Activated naive CD8-positive, alpha-beta T cell treated with anti-CD3 and anti-CD28 coated beads, Interleukin-2, amount 50 U/mL, for 16 hours (primary cell): ENCODE measurements at places on chromosomes 4 and X.

DNA sequence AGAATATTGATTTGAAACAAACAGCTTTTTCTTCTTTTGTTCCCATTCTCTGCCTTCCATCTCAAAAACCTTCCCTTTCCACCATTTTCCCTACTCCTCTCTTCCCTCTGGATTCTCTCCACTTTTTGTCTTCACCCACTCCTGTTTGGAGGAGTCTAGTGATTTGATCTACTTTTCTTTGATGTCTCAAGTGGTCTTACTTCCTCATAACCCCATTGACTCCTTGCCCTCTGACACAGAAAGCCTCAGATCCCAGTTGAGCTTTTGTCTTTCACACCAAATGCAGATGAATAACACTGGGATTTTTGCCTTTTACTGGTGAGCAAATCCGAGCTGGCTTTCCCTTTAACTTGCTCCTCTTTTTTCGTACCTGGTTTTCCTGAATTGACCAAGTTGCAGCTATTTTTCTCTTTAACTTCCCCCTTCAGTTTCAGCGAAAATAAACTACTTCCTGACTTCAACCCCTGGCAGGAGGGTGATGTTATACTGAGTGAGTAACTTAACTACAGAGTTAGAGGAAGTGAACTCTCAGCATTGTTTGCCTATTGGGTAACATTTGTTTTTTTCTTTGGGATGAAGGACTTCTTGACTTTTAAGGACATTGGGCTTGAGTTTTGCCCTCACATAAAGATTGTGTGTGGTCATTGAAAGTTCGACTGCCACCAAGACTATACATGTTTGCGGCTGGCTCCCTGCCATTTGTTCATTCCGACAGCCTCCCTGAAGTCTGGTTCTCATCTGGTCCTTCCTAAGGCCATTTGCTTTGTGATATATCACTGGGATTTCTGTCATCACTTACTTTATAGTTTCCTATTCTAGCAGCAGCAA is 392.8 kb upstream of the NR3C2 start:
- no peak for DNase-seq

DNA sequence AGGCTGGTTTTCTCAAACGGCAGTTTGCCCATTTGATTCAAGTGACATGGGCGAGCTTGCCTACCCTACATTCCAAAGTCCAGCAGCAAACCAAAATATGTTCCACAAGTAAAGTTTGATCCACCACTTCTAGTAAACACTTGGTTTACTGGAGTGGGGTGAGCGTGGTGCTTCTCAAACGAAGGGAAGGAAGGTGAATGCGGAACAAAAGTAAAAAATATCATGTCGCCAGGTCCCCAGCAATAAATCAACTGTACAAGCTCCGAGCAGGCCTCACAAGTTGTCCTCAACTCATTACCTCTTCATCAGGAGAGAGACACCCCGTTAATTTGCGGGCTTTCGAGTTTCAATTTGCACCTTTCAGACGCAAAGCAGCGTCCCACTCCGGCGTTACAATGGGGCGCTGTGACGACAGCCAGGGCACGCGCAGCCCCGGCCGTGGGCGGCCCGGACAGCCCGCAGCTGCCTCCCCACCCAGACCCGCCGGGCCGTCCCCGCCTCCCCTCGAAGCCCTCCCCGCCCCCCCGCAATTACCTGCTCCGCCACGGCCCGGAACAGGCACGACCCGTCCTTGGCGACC is 1.0 kb downstream of the OTUD4 start:
- DNase-seq = peak; percentile 58

DNA sequence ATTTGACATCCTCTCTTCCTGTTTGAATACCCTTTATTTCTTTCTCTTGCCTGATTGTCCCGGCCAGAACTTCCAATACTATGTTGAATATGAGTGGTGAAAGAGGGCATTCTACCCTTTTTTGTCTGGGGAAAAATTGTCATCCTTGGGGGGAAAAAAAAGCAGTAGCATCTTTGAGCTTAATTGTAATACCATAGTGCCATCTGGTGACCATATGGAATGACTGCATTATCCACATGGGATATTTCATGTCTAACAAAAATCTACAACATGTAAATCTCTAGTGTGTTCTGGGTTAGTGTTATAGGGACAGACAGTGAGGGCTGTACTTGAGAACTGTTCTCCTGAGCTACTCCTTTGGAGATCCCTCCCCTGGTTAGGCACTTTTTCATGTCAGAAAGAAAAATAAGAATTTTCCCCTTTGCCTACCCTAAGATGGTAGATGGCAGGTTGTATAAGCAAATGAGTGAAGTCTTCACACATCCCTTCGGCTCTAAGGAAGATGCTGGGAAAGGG is 26.0 kb downstream of the CAPN6 start:
- DNase-seq = no peak

GRCh38 chr4:176065435-176066291 is at the start of gene WDR17:
Gene WDR17 (plus strand): TSS chr4:176065841. CDS start chr4:176111581, 45,740 bp downstream.
- peak; percentile 66 for DNase-seq

DNA sequence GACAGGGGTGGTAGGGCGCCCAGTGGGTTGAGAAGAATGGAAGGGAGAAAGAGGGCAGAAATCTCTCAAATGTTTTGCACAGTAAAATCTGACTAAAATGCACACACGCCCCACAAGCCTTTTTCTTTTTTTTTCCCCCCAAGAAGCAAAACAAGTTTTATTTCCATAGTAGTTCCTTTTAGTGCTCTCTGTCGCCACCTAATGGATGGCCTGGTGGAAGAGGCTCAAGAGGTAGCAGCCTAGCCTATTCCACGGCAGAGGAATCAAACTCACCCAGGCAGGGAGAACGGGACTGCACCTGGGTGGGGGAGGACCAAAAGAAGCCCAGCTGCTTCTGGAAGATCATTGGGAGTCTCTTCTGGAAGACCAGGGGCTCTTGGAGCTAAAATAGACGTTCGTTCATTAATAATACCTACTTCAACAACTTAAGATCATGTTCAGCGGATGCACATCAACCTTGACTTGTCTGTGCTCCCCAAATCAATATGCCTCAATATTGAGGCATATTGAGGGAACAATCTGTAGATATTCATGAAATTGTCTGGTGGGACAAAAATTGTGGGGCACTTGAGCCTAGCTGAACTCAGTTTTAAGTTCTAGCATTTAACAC is 31.6 kb upstream of the IRAK1 start:
- DNase-seq = peak; percentile 45

GRCh38 chr4:39792529-39792928 is 94.6 kb downstream of the UBE2K start:
- no peak for DNase-seq

DNA sequence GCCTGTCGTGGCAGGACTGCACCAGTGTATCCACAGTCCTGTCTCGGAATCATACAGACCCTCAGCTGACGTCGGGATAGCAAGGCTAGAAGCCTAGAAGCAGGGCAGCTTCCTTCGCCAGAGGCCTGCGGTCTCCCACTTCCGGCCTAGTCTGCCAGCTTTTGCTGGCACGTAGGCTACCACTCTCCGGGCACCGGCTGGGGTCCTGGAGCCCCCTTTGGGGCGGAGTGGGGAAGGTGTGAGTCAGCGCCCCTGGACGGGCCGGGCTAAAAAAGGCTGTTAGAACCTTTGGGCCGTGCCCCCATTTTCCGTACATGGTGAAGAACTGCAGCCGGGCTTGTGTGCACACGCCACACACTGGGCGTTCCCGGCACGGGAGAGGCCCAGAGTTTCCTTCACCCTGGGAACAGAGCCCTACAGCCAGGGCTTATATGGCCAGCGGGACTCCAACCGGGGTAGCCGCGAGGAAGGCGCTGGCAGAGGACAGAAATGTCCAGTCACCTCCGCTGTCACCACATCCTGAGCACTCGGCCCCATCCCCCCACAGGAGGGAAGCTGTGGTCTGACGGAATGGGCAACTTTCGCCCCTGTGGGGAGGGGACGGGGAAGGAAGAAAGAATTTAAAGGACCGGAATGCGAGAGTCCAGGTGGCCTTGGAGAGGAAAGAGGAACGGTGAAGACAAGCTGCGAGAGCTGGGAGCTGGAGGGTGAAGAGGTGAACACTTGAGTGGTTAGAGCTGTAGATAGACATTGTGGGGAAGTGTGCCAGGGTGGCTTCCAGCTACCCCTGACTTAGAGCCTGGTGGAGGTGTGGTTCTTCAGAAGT is 4.6 kb downstream of the MAGIX start:
- DNase-seq = no peak

GRCh38 chr4:153211986-153212728 is 7.9 kb downstream of the TRIM2 start:
- no peak for DNase-seq

DNA sequence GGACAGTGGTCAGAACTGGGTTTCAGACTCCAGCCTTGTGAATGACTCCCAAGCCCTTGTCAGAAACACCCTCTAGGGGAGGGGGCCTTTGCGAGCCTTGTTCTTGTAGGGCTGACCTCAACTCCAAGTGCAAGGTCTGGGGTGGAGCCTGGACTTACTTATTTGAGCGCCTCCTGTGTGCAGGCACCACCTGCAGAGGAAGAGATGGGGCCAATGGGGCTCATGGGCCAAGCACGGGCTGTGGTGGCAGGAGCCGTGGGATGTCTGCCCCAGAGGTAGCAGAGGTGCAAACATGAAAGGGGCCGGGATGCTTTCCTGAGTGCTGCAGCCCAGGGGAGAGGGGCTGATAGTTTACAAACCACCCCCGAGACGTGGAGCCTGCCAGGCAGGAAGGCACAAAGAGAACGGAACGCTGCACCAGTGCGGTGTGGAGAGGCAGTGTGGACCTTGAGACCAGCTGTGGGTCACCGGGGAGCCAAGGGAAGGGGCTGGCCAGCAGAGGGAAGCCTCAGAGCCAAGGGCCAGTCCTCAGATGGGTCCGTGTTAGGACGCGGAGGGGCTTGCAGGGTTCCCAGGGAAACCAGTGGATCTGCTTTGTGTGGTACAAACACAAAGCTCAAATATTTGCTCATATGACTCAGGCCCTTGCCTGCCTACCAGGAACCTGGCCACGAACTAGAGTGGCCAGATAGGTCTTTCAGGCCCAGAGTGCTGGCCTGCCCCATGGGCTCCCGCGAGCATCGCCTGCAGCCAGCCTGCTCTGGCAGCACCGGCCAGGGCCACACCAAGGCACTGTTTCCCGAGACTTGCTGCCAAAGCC is 8.7 kb upstream of the TADA2B start:
- DNase-seq = no peak

DNA sequence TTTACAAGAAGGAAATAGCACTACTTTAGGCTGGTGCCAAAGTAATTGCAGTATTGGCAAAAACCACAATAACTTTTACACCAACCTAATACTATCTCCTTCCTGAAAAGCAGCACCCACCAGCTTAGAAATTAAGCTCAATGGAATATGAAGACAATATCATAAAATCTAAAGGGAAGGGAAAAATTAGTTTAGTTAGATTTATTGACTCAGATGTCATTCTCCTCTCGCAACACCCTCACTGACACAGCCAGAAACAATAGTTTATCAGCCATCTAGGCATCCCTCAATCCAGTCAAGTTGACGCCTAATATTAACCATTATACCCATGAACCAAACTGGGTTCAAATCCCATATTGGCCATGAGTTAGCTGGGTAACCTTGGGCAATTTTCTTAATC is 820.4 kb upstream of the EPHA5 start:
- DNase-seq = no peak

GRCh38 chrX:2784026-2784425 is 32.2 kb downstream of the XG start:
- no peak for DNase-seq

DNA sequence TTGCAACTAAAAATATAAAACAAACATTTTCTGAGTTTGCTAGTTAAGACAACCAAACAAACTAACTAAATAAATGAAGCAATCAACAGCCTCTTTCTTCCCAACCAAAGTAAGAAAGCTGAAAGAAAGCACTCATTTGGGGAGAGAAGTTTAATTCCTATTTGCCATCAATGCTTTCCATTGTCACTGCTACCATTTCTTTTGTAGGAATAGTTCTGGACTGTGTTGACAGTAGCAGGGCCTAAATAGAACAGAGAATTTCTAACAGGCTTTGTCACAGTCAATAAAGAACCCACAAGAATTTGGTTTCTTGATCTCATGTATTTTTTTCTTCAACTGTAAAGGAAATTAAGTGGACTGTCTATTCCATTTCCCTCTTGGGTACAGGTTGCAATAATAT is 1886.4 kb upstream of the TENM3 start:
- DNase-seq = no peak

DNA sequence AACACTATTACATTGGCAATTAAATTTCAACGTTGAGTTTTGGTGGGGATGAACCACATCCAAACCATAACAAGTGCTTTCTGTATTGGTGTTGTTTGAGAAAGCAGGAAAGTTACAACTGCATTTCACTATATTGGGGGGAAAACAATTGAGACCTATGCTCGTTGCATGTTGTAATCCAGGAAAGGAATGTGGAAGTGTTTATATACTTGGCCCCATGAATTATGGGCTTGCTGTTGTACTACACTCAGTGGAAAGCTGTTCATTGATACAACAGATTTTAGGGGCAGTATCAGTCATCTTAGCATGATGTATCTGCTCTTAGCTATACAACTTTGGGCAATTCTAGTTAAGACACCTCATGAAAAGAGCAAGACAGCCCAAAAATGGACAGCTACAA is 52.4 kb downstream of the KLHL5 start:
- no peak for DNase-seq

GRCh38 chr4:162959046-162959445 is 207.6 kb downstream of the NAF1 start:
- no peak for DNase-seq

DNA sequence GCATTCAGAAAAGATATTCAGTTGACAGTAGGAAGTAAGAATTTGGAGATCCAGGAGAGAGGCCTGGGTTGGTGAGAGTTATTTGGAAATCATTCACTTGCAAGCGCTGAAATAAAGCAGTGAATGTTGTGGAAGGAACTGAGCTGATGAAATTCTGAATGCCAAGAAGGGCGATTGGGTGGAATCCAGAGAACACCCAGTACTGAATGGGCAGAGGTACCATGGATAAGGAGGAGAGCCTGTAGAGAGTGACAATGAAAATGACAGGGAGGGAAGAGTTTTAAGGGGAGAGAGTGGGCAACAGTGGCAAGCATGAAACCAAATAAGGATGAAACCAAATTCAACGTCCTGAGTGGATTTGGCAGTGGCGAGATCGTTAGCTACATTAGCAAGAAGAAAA is 6.7 kb upstream of the STOX2 start:
- no peak for DNase-seq

GRCh38 chrX:110384490-110384889 is 25.8 kb downstream of the RTL9 start:
- DNase-seq = no peak
